Stimulated activated CD4-positive, alpha-beta T cell treated with anti-CD3 and anti-CD28 coated beads, Interleukin-4, amount 100 ng/mL, for 4 hours (primary cell): ENCODE measurements at places on chromosomes 2 and 18.

DNA sequence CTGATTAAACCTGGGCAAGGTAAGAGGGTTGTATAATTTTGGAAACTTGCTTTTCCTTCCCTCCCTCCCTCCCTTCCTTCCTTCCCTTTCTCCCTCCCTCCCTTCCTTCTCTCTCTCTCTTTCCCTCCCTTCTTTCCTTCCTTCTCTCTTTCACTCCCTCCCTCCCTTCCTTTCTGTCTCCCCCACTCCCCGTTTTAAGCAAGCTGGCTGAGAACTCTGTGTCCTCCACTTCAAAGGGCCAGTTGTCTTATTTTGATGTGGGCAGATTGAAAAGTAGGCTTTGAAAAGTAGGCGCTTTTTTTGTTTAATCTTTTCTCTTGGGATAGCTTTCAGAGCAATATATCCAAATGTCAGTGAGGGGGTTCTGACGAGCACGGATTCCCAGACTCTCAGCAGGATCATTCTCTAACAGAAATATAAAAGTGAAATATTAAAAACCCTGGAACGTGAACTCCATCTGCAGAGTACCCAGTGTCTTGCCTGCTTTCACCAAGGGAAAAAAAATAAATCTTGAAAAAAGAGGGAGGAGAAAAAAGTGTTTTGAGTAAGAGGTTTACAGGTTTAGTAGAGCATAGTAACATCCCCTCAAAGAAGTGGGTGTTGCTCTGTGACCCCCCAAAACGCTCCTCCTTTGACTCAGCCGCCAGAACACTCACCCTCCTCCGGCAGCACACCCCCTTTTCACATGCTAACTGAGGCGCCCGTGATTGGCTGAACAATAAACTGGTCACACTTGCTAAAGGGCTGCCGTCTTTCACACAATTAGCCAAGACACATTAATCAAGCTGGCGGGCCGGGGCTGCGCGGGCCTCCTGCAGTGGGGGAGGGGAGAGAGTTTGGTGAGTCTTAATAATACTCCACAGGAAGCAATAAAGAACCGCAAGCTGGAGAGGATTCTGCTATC lies 52.2 kb downstream of the CDK15 start:
- peak; percentile 3 for DNase-seq

- no peak for DNase-seq
Measured at GRCh38 chr2:159101755-159102489, 133.5 kb downstream of the TANC1 start.

GRCh38 chr2:237920673-237921072 lies 46.1 kb upstream of the UBE2F start:
- DNase-seq: no peak

DNA sequence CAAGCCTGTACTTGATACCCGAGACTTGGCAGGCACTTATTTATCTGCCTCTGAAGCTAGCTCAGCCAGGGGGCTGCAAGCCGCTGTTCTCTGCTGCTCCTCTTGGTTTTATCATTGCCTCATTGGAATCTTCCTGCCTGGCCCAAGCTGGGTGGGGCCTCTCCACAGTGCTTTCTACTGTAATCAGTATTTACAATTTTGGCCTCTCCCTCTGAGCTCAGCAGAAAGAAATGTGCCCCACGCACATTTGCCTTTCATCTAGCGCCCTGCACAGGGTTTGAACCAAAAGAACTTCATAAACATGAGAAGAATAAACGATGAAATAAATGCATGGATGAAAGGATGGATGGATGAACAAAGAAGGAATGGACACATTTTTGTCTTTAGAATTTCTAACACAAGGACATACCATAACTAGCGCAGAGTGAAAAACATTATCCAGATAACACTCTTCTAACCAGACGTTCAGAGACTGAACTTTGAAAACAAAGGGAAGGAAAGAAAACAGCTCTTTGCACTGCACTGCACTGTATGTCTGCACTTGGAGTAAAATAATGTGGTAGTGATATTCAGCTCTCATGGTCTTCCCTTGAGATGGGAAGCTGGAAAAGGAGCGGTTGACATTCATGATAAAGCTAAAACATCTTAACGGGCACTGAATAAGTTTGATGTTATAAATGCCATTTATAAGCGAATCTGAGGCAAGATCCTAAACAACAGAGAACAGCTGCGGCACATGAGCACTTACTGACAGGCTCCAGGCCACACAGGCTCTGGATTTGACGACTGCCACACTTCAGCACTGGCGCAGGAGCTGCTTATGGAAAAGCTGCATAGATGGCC lies 86.8 kb upstream of the SP3 start:
- no peak for DNase-seq

DNA sequence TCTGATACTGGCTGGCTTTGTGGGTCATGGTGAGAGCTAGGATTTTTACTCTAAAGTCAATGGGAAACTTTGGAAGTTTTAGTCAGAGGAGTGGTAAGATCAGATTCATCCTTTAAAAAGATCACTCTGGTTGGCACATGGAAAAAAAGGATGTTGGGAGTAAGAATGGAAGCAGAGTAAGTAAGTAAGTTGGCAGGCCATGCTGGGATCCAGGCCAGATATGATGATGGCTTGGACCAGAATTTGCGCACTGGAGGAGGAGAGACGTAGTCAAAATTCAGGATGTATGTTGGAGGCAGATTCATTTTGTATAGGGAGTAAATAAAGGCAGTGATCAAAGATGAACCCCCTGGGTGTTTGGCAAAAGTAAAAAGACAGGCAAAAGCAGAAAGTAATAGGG lies 283.3 kb upstream of the THSD7B start:
- DNase-seq: no peak

GRCh38 chr2:166179201-166179600 lies 51.4 kb upstream of the SCN1A start:
- no peak for DNase-seq

- no peak for DNase-seq
Measured at GRCh38 chr2:129905664-129906081, 73.8 kb upstream of the RAB6C start.

DNA sequence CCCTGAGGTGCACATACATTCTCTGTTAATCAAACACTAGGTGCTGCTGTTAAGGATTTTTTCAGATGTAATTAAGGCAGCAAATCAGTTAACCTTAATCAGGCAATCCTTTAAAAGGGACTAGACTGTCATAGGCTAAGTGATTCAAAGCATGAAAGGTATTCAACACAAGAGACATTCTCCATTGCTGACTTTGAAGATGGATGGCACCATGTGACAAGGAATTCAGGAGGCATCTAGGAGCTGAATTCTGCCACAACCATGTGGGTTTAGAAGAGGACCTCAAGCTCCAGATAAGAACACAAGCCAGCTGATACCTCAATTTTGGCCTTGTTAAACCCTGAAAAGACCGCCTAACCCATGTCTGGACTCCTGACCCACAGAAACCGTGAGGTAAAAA lies 84.0 kb downstream of the SMAD2 start:
- no peak for DNase-seq

GRCh38 chr2:7857904-7858303 lies 824.0 kb upstream of the ID2 start:
- DNase-seq: no peak

DNA sequence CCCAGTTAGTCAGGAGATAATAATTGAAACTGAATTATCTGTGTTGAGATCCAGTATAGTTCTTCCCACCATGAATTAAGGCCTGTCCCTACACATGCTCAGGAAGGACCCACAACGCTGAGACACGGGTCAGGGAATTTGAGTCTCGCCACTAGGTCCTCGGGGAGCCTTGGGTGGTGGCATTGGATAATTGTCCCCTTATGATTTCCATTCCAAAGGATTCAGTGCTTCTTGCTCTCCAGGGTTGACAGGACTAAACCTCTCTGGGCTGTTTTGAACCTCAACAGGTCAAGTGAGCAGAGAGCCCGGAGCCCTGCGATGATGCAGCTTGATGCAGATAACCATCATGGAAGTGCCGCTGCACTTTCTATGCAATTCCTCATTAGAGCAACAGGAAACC lies 253.7 kb upstream of the PXDN start:
- no peak for DNase-seq

DNA sequence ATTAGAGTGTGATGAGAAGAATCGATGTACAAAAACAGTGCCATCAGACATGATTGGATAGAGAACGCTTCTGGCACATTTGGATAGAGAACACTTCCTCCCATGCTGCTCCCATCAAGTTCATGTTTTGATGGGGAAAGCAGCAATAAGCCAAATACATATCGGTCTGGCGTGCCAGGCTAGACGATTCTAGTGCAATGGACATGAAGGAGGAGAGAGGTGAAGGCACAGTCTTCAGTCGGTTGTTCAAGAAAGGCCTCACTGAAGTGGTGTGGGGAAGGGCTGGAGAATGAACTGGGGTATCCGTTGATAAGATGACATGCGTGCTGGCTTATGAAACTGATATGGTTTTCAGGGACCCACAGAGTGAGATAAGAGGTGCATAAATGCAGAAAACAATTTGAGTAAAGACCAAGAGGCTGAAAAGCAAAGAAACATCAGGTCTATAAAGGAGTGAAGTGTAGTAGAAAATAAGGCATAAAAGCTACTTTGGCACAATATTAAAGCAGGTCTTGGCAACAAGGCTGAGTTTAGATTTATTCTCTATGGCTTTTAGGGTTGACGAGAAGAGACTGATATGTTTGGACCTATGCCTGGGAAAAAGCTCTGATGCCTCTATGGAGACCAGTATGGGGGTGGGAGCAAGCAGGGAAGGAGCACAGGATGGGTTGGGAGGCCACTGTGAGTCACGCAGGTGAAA lies 117.6 kb upstream of the PIEZO2 start:
- no peak for DNase-seq

DNA sequence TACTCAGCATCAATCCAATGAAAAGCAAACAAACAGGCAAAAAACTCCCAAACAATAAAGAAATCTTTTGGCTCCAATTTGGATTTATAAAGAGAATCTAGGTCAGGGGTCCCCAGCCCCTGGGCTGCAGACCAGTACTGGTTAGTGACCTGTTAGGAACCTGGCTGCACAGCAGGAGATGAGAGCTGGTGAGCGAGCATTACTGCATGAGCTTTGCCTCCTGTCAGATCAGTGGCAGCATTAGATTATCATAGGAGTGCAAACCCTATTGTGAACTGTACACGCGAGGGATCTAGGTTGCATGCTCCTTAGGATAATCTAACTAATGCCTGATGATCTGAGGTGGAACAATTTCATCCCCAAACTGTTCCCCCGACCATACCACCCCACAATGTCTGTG lies 102.2 kb downstream of the KIAA1328 start:
- no peak for DNase-seq

- no peak for DNase-seq
Measured at GRCh38 chr2:60551240-60552077, 2.0 kb downstream of the BCL11A start.

GRCh38 chr2:171348056-171348455 lies 85.7 kb downstream of the METTL8 start:
- DNase-seq: no peak

DNA sequence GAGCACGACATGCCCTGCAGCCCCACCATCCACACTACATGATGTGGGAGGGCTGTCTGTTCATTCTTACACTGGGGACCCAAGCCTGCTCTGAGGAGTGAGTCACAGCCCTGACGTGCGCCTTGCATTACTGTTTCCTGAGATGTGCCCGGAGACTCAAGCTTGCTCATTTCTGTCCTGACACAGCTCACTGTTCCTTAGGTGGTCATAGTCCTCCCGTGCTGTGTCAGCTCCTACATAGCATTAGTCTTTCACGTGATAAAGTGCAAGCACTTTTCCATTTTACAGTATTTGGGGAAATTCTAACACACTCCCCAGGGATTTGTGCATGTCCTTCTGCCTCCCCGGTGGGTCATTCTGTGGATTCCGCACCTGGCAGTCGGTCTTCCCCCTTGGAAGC lies 46.2 kb upstream of the TRIM43B start:
- no peak for DNase-seq

- DNase-seq: no peak
Measured at GRCh38 chr18:13982126-13982525, 66.8 kb upstream of the MC2R start.

DNA sequence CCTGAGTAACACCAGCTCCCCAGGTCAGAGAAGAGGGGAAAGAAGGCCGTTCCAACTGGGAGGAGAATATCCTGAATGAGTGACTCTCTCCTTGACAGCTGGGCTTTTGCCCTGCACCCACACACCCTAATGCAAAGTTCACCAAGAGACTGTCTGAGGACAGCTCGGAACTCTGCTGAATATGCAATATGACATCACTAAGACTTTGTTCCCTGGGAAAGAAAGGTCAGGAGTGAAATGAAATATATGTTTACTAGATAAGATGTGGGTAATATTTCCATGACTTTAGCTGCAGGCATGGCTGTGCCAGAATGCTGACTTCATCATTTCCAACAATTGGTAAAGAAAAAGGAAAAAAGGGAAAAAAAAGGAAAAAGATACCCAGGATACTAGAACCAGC lies 488.2 kb upstream of the RAB6C start:
- no peak for DNase-seq

DNA sequence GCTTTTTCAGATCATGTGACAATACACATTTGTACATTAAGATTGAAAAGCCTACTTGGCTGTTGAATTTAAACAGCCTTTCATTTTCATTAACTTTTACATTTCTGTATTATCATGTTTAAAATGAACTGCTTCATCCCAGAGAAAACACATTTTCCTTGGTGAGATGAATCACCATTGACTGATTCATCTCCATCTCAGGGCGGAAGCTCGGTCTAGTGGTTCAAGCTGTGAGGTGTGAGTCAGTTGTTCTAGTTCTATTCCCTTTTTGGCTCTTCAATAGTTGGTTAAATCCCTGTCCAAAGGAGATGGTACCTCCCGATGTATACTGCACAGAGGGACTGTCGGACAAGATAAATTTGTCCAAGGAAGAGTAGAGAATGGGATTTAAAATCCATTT lies 189.7 kb downstream of the ADCYAP1 start:
- no peak for DNase-seq

GRCh38 chr2:179745635-179746256 lies 115.7 kb downstream of the ZNF385B start:
- DNase-seq: no peak

GRCh38 chr2:131125195-131125757 lies 20.1 kb downstream of the PLEKHB2 start:
- no peak for DNase-seq

DNA sequence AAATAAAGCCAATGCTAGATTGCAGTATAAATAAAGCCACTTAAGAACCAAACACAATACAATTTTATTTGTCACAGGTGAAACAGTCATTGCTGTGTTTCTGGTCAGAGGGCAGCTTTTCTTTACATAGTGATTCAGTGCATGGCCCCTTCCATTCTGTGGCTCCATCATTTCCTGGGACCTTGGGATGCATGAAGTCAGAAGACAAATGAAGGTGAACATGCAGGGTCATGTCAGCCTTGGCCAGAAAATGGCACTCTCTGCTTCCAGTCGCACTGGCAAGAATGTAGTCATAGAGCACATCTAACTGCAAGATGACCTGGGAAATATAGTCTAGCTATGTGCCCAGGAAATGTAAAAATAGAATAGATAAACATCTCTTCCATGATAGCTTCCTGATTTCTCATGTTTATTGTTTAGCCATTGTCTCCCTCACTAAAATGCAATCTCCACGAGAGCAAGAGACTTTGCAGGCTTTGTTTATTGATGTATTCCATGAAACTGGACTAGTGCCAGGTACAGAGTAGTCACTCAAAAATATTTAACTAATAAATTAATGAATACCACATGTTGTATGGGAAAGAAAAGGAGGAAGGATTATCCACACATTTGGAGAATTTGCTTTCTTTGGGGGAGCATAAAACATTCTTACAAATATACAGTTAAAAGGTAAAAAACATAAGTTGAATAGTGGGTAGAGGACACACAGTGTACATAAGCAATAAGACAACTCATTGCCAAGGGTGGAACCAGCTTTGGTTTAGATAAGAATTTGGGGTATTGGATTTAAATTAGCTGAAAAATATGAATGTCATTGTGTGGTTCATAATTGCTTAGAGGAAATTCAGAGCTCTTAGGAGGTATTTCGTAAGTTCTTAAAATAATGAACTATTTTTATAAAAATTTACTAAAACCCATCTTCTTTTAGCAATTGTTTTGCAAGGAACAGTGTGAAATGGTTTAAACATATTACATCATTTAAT lies 343.8 kb downstream of the PID1 start:
- DNase-seq: no peak
